Lower lobe of right lung (tissue), 2 donors: ENCODE measurements at places on chromosomes 6 and 20. TPM values are rescaled to one million over a fixed set of nuclear protein-coding genes. Genes with fewer than 3 reads are reported as not detected.
A peak's percentile ranks its signal among the peaks of the same experiment; 100 is the strongest.

DNA sequence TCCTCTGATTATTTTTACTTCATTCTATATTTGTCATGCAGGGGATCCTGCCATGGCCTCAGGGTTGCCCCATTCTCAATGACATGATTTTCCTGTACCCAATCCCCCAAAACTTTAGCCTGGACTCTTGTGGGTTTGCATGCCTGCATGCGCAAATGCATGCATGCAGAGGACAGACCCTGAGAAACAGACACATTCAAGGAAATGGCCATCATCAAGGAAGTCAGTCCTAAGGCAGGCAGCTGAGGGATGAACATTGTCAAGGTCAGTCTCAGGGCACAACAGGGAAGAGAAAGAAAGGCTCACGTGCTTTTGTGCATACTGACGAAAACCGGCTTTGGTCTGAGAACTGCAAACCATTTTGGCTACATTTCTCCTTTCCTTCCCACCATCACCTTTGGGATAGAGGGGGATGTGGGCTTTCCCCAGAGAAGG lies 13.1 kb downstream of the NEDD9 start:
- peak overlapping the region; percentile 83 for H3K27ac ChIP-seq
- H3K4me3 ChIP-seq: peak overlapping the region; percentile 13
- H3K27me3 ChIP-seq: no peaks in the 10 kb centered on the region
- no peak for DNase-seq
- peaks cover 23% of the 10 kb centered on the region for H3K36me3 ChIP-seq
- peaks cover 100% of the 10 kb centered on the region for H3K4me1 ChIP-seq

- peaks cover 8% of the 10 kb centered on the region for H3K4me1 ChIP-seq
- no peaks in the 10 kb centered on the region for H3K27me3 ChIP-seq
- H3K27ac ChIP-seq: no peak overlapping the region
These were observed 49.0 kb upstream of the TAGAP start for GRCh38 chr6:159093609-159094443.

DNA sequence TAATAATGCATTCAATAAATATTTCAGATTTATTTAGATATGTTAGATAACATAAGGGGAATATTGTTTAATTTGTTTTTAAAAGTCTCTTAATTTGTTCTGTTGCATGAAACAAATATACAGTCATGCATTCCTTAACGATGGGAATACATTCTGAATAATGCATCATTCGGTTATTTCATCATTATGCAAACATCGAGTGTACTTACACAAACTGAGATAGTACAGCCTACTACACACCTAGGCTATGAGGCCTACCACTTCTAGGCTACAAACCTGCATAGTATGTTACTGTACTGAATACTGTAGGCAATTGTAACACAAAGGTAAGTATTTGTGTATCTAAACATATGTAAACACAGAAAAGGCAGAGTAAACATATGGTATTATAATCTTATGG lies 118.7 kb downstream of the EPHA7 start:
- no peaks in the 10 kb centered on the region for H3K36me3 ChIP-seq
- H3K27ac ChIP-seq: no peak overlapping the region
- DNase-seq: no peak
- H3K27me3 ChIP-seq: no peaks in the 10 kb centered on the region
- no peak overlapping the region for H3K4me3 ChIP-seq

GRCh38 chr6:159989492-159990480 lies 20.9 kb downstream of the IGF2R start:
- H3K4me3 ChIP-seq: no peak overlapping the region
- no peaks in the 10 kb centered on the region for H3K27me3 ChIP-seq
- H3K27ac ChIP-seq: no peak overlapping the region
- H3K36me3 ChIP-seq: peaks cover 13% of the 10 kb centered on the region

DNA sequence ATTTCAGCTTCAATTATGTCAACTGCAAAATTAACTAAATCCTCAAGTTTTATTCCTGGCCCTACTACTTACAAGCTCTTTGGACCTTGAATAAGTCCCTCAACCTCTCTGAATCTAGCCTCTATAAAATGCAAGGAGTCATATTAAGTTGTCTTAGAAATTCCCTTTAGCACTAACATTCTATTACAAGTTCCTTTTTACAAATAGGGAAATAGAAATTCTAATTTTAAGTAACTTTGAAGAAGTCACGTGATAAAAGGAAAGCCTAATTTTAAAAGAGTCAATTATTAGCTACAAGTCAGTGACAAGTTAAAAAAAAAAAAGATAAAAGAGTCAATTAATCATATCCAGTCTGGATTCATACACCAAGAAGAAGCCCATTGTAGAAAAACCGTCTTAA lies 24.6 kb upstream of the GTF3C6 start:
- H3K27ac ChIP-seq: no peak overlapping the region
- no peak overlapping the region for H3K4me3 ChIP-seq
- no peak for DNase-seq

- no peak for DNase-seq
- no peaks in the 10 kb centered on the region for H3K27me3 ChIP-seq
- peaks cover 5% of the 10 kb centered on the region for H3K36me3 ChIP-seq
These were observed 19.6 kb downstream of the RTN4IP1 start for GRCh38 chr6:106609699-106610098.

DNA sequence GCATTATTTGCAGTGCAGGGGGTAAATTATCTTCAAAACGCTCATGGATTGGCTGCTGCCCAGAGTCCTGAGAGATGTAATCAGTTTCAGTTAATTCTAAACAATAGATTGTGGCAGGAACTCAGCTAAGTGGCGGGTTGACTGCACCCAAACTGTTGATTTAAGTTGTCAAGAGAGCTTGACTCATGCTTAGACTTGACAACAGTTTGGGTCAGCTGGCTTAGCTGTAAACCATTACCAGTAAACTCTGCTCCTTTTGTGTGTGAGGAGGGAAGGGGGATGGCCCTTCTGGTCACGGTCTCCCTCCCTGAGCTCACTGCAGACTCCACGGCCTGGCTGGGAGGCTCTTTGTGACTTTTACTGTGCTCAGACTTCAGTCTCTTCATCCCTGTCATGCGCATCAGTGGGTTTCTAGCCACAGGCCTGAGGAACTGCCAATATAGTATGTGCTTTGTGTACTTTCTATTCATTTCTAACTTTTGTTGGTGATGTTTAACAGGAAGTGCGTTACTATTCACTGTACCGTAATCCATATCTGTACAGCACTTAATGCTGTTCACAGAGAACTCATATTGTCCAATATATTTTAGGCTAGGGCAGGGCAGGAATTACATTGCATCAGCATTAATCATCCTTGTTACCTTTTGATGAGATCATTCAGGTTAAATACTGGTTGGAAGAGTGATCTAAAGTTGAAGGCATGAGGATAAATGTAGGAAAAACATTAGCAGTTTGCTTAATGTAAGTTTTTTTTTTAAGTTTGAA lies 488.3 kb downstream of the CDKAL1 start:
- no peaks in the 10 kb centered on the region for H3K36me3 ChIP-seq
- H3K4me1 ChIP-seq: no peaks in the 10 kb centered on the region
- H3K27me3 ChIP-seq: no peaks in the 10 kb centered on the region
- H3K27ac ChIP-seq: peak overlapping the region; percentile 39

DNA sequence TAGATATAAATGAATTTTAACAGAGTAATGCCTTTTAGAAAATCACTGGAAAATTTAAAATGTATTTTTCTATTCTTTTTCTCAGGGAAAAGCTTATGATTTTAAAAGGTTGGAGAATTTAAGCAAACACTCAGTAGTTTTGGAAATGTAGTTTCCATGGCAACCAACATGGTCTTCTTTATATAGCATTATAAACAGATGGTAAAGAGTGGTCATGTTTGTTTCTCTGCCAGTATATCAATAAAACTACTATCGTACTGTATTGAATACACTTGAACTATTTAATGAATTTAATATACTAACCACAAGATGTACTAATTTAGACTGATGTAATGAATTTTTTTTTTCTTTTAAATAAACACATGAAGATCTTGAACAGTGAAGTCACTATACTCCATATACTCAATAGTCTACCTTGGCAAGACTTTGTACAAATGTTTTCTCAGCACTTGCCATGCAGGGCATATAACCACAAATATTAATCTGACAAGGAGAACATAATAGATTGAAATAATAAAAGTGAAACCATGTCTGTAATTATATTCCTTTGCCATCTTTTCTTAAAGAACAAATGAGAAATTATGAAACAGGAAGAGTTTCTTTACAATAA lies 105.5 kb downstream of the PDSS2 start:
- no peaks in the 10 kb centered on the region for H3K27me3 ChIP-seq
- DNase-seq: no peak
- H3K4me1 ChIP-seq: no peaks in the 10 kb centered on the region
- no peak overlapping the region for H3K4me3 ChIP-seq
- no peaks in the 10 kb centered on the region for H3K36me3 ChIP-seq

The ACTL10 gene
- 1.3 TPM for total RNA-seq

DNA sequence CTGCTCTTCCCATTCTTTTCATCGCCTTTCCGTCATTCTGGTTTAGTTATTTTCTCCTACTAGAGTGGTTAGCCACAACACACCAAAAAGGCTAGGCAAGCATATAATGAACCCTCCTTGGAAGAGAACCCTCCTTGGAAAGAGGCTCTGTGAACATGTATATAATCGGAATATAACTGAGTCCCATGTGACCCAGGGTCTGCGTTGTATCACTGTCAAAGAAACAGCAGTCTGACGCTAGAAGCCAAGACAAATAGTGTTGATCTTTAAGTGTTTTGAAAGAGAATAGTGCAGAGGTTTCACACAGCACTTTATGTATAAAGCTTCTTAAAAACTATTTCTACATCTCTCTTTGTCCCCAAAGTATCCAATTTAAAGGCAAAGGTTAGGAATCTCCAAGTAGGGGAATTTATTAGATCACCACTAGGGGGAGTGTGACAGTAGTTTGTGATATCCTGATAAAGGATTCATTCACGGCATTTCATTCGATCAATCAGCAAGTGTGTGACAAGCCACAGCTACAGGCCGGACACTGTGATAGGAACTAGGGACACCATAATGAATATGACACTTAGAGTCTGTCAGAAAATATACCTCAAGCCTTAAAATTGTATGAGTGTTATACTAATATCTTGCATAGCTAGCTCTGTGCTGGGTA lies 395.3 kb downstream of the CD109 start:
- no peak overlapping the region for H3K4me3 ChIP-seq
- H3K4me1 ChIP-seq: no peaks in the 10 kb centered on the region

The MYLK2 gene
- not detected for total RNA-seq

The DSP gene
- total RNA-seq: 22.8 TPM

DNA sequence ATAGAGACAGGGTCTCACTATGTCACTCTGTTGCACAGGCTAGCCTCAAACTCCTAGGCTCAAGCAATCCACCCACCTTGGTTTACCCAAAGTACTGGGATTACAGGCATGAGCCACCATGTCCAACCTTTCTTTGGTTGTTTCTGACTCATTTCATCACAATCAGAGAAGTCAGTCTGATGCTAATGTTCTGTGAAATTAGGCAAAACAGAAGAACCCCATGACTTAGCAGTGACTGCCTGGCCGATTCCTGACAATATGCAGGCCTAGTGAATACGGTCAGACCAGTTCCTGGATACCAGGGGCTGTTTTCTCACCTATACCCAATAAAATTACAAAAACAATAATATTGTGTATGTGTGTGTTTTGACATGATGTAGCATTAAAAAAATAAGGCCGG lies 58.8 kb upstream of the BTN3A2 start:
- DNase-seq: no peak
- no peak overlapping the region for H3K4me3 ChIP-seq
- no peaks in the 10 kb centered on the region for H3K4me1 ChIP-seq
- H3K36me3 ChIP-seq: no peaks in the 10 kb centered on the region
- H3K27ac ChIP-seq: no peak overlapping the region

The CDKAL1 gene
- total RNA-seq: 16.0 TPM

The MSH5 gene
- 14.9 TPM for total RNA-seq

- peaks cover 87% of the 10 kb centered on the region for H3K36me3 ChIP-seq
- H3K27me3 ChIP-seq: peaks cover 2% of the 10 kb centered on the region
- H3K27ac ChIP-seq: no peak overlapping the region
- H3K4me1 ChIP-seq: peaks cover 32% of the 10 kb centered on the region
These were observed 26.1 kb downstream of the NCOA5 start for GRCh38 chr20:46063652-46064054.

DNA sequence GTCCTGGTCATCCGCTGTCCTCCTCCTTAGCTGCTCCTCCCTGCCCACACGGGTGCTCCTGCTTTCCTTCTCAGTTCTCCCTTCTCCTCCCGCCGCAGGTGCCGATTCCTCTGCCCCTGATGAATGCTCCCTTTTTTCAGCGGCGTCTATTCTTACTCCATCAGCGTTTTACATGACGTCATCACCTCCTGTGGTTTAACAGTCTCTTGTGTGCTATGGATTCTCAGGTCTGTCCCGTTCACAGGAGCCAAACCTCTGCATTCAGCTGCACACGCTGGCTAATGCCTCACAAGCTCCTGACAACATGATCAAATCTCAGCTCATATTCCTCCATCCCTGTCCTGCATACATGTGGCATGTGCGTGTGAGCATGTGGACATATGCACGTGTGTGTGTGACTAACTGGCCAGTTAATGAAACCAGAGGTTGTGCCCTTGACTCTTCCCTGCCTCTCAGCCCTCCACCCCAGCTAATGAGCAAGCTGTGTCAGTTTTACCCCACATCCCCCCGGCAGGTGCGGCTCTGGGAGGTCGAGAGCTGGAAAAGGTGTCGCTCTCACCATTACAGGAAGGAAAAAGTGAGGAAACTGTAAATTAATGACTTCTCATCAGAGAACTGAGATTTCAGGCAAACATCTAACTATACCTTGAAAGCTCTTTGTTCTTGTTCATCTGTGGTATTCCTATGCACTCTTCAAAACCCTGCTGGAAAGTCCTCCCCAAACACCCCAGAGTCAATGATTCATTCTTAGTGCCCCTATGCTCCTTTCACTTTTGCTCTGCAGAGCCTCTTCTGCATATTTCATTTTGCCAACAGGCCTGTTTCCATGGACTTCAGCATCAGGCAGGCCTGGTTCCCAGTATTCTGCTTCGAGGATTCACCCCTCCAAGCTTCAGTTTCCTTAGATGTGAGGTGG lies 163.1 kb downstream of the TTLL2 start:
- DNase-seq: no peak
- H3K36me3 ChIP-seq: no peaks in the 10 kb centered on the region
- no peaks in the 10 kb centered on the region for H3K27me3 ChIP-seq
- no peak overlapping the region for H3K27ac ChIP-seq
- H3K4me1 ChIP-seq: no peaks in the 10 kb centered on the region

The EMILIN3 gene
- 0.15 TPM for total RNA-seq

DNA sequence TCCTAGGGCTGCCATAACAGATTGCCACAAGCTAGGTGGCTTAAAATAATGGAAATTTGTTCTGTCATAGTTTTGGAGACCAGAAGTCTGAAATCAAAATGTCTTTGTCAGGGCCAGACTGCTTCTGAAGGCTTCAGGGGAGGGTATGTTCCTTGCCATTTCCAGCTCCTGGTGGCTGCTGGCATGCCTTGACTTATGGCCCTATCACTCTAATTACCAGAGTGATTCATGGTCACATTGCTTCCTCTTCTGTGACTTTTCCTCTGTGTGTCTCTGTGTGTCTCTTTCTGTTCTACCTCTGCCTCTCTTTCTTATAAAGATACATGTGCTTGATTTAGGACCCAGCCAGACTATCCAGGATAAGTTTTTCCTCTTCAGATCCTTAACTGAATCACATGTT lies 635.2 kb upstream of the IMPG1 start:
- H3K4me1 ChIP-seq: no peaks in the 10 kb centered on the region
- no peak overlapping the region for H3K27ac ChIP-seq
- DNase-seq: no peak
- no peaks in the 10 kb centered on the region for H3K27me3 ChIP-seq
- no peaks in the 10 kb centered on the region for H3K36me3 ChIP-seq

The HAO1 gene
- not detected for total RNA-seq
